Hematopoietic multipotent progenitor cell treated with erythropoietin and hydrocortisone succinate and interleukin-3 and kit ligand, for 8 days (in vitro differentiated cells): ENCODE measurements at places on chromosomes 4 and X.

DNA sequence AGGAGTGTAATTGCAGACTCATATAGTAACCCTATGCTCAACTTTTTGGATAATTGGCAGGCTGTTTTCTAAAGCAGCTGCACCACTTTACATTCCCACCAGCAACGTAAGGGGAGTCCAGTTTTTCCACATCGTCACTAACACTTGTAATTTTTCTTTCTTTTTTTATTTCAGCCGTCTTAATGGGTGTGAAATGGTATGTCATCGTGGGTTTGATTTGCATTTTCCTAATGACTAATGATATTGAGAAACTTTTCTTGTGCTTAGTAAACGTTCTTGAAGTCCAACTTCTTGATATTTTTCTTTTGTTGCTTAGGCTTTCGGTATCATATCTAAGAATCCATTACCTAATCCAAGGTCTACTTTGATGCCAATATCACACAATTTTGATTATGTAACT lies 95.3 kb upstream of the IL1RAPL1 start:
- DNase-seq: no peak

DNA sequence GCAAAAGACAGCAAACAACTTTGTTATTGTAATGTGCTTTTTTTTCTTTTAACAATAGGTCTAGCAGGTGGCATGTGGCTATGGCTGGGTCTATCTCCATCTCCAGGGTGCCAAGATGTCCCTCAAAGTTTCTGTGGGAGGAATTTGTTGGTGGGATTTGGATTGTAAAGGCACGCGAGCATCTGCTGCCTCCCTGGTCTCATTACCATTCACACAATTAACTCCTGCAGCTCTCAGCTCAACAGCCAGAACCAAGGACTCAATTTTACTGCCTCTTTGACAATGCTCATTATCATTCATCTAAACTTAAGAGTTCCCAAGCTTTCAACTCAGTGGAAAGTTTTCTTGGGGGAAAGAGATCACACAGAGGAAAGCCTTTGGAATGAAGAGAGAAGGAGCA lies 10.9 kb upstream of the PCDH18 start:
- no peak for DNase-seq

- DNase-seq: no peak
Observed at GRCh38 chrX:50200907-50201306, at the start of gene AKAP4. Gene AKAP4 (minus strand): TSS chrX:50201007. CDS start chrX:50200889, 118 bp downstream.

DNA sequence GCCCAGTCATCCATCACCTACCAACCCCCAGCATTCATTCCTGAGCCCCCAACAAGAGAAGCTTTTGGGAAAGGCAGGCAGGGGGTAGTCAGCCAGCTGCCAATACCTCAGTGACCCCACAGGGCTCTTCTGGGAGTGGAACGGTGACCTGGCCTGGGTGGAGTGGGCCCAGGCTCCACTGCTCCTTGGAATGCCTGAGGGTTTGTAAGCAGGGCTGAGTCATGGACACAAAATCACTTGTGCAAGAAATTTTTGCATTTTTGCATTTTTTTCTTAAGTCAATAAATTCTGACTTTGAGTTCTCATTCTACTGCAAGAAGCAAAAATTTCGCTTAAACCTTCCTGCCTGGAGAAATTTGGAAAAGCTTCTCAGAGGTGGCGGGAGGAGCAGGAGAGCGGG lies 18.5 kb downstream of the SORCS2 start:
- no peak for DNase-seq

GRCh38 chrX:121579016-121579760 lies 531.8 kb downstream of the GLUD2 start:
- DNase-seq: peak; percentile 9

DNA sequence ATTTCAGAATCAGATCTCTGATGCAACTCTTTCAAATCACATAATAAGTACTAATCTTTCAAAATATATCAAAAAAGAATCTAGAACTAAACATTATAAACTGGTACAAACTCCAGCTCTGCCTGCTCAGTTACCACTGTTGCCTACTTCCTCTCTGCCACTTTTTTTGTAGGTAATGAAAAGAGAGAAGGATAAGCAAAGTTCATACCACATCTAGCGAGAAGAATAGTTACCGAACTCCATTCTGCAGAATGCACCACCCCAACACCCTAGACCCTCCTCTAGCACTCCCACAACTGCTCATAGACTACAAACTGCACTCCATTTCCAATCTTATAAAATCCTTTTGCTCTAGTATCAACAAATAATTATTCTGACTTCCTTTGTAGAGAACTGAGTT lies 19.7 kb upstream of the LRBA start:
- no peak for DNase-seq

GRCh38 chr4:38162240-38162784 lies 202.1 kb downstream of the PTTG2 start:
- no peak for DNase-seq

DNA sequence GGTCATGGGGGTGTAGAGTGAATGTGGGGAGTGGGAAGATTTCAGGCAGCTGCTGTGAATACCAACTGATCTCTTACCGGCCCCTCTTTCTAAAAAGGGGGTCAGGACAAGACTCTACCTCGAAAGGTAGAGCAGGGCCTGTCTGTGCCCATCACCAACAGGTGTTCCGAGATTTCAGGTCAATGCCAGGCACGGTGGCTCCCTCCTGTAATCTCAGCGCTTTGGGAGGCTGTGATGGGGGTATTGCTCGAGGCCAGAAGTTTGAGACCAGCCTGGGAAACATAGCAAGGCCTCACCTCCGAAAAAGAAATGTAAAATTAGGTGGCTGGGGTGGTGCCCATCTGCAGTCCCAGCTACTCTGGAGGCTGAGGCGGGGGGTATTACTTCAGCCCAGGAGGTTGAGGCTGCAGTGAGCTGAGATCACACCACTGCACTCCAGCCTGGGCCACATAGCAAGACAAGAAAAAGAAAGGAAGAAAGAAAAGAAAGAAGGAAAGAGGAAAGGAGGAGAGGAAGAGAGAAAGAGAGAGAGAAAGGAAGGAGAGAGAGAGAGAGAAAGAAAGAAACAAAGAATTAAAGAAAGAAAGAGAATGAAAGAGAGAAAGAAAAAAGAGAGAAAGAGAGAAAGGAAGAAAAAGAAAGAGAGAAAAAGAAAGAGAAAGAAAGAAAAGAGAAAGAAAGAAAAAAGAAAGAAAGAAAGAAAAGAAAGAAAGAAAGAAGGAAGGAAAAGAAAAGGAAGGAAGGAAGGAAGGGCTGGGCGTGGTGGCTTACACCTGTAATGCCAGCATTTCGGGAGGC lies 50.1 kb downstream of the CRLF2 start:
- DNase-seq: no peak

GRCh38 chr4:156676116-156676851 lies 295.3 kb downstream of the PDGFC start:
- no peak for DNase-seq

DNA sequence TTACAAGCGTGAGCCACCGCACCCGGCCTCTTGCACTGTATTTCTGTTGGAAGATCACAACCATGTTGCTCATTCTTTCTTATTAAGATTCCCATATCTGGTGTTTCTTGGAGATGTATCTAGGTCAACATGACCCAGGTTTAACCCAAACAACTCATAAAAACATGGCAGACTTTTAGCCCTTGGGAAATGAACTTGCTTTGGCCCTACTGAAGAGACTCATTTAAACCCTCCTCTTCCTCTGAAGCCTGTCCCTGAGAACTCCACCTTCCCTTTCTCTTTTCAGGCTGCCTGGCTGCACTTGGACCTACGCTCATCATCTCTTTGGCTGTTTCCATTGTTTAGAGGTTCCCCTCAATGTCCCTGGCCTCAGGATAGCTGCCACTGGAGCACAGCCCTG lies 22.8 kb upstream of the OPN1LW start:
- no peak for DNase-seq

DNA sequence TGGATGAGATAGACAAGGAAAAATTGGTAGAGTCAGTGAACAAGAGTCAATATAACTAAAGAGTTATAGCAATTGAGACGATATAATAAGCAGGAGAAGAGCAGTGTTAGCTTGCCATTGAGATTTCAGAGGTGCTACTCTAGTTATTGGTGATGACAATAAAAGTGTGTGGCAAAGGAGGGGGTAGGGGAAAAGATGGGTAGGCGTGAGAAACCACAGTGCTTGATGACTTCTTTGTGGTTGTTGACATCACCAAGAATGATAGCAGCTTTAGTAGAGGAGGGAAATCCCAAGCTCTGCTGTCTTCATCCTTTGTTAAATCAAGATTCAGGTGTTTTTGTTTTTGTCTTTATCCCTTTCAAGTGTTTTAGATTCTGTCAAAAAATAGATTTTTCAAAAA lies 179.9 kb upstream of the PPP3CA start:
- DNase-seq: no peak

DNA sequence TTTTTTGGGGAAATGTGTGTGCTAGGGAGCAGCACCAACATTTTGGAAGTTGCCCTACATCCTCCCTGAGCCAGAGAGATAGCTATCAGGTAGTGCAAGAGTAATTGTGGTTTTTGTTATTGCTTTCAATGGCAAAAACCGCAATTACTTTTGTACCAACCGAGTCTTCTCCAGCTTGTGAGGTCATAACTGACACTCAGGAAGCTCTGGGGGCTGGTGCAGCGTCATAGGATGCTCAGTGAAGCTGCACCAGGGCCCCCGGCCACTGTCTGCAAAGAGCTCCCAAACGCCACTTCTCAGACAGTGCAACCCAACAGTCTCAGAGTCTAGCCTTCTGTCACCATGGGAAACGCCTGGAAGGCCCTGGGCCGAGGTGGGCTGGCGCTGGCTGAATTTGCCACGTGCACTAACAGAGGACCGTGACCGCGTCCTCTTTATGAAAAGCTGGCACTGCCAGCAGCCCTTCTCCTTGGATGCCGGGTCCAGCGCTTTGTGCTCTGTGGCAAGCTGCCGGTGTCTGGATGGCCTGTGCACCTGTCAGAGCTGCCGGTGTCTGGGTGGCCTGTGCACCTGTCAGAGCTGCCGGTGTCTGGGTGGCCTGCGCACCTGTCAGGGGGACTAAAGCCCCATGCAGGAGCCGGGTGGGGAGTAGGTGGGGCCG lies 19.4 kb downstream of the SH3TC1 start:
- no peak for DNase-seq

- no peak for DNase-seq
Observed at GRCh38 chr4:20844311-20844710, 144.1 kb downstream of the PACRGL start.

GRCh38 chrX:48695534-48695896 lies 1.0 kb upstream of the SUV39H1 start:
- DNase-seq: no peak
